ENCODE measurements at places on chromosomes 5 and 9.

- DNase-seq: no peak
Observed at GRCh38 chr9:456365-456764, 241.7 kb downstream of the DOCK8 start.

DNA sequence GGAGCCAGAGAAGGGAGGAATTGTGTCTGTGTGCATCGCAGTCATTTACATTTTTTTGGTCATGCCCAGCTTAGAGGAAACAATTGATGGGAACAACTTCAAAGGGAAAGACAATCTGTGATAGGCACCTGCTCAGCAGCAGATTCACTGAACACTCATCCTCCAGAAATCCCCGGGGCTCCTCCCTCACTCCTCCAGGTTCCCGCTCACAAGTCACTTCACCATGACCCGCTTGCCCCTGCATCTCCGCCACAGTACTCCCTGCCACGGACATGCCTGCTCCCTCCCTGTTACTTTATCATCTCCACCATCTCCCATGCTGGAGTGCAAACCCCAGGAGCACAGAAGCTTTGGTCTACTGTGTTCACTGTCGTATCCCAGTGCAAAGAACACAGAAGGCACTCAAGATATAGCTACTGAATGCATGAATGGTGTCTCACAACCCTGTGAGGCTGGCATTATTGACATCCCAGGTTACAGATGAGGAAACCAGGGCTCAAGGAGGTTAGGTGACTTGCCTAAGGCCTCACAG lies 16.2 kb downstream of the LHX6 start:
- no peak for DNase-seq

GRCh38 chr5:54159153-54159892 lies 151.1 kb downstream of the ARL15 start:
- DNase-seq: no peak

GRCh38 chr5:43007911-43008362 lies 32.2 kb downstream of the ANXA2R start:
- peak; percentile 72 for DNase-seq

- DNase-seq: no peak
Observed at GRCh38 chr5:7251132-7251531, 144.8 kb upstream of the ADCY2 start.

GRCh38 chr5:95110118-95110517 lies 174.8 kb downstream of the MCTP1 start:
- no peak for DNase-seq

DNA sequence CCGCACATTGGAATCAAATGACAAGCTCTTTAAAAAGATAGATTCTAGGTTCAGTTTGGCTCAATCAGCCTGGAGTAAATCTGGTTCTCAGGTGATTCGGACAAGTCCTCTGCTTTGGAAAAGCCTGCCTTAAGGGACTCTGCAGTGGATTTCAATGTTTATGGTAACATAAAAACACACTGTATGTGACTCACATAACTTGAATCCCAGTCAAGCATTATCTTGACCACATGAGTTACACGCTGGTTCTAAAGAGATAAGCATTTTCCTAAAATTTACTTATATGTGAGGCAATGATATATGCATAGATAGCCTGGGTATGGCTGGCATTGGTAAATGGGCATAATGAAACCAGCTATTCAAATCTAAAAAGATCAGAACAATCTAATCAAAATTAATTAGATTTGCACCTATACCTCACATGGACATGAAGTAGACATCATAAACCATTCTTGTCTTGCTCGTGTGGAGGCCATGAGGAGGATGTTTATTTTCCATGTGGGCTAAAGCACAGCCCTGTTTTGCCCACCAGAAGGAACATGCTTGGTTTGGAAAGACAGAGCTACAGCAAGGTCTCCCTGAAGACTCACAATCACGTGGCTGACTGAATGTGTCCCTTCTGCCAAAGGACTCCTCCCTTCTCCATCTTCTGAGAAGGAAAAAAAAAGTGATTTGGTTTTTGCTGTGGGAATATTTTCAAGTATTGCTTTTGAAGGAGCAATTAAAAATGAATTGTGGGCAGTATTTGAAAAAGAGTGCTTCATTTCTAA lies 351.7 kb downstream of the DIRAS2 start:
- DNase-seq: no peak

- no peak for DNase-seq
Observed at GRCh38 chr9:133005957-133006356, 24.8 kb upstream of the GTF3C5 start.

GRCh38 chr5:105695941-105696340 lies 1974.8 kb downstream of the EFNA5 start:
- DNase-seq: no peak
